Naive thymus-derived CD8-positive, alpha-beta T cell (primary cell): ENCODE measurements at places on chromosomes 6 and 20.

GRCh38 chr6:43951063-43951755 is 176.0 kb downstream of the MRPL14 start:
- DNase-seq, result no peak

- DNase-seq, result no peak
Measured at GRCh38 chr6:5085648-5086293, 630 bp downstream of the PPP1R3G start.

- no peak for DNase-seq
Measured at GRCh38 chr6:119499797-119500196, 150.2 kb upstream of the MAN1A1 start.

- DNase-seq, result no peak
Measured at GRCh38 chr20:43832096-43832816, 82.4 kb upstream of the TOX2 start.

DNA sequence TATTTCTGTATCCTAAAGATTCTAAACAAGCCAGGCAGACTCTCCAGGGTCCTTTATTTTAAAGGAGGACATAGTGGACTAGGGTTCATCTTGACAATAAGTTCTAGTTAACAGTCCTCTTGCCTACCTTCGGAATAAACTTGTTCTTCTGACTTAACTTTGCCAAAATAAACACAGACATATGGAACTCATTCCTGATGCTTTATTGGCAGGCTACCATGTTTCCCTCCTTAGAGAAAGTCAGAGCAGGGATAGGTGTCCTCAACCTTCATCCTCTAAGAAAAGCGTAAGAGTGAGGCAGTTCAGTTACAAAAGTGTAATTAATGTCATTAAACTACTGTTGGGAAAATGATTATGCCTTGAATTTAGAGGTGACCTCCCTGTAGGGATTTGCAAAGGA is 46.9 kb upstream of the NRSN1 start:
- no peak for DNase-seq

DNA sequence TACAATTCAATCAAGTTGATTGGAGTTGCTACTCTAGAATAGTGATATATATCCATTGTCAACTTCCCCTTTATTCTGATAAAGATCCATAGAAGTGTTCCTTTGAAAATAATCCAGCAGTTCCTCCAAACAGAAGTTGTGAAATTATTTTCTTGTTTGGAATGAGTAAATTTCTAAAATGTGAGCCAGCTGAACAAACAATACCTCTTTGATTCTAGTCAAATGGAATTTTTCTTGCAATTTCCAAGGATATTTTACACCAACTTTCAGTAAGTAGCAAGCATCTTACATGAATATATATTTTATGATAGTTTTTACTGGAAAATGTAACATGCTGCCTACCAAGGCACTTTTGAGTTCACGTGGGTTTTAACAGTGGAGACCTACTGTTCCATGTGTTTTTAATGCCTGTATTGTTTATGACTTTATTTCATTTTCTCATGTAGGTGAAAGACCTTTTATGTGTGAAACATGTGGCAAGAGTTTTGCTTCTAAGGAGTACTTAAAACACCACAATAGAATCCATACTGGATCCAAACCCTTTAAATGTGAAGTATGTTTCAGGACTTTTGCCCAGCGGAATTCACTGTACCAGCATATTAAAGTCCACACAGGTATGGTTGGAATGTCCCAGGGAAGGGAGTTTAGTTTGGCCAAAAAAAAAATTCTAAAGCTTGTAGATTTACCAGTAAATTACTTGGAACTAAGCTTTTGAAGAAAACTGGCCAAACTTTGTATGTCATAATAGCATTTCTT is 6.5 kb downstream of the GZF1 start:
- DNase-seq, result no peak

GRCh38 chr20:21614980-21615379 is 90.5 kb upstream of the PAX1 start:
- DNase-seq, result no peak

DNA sequence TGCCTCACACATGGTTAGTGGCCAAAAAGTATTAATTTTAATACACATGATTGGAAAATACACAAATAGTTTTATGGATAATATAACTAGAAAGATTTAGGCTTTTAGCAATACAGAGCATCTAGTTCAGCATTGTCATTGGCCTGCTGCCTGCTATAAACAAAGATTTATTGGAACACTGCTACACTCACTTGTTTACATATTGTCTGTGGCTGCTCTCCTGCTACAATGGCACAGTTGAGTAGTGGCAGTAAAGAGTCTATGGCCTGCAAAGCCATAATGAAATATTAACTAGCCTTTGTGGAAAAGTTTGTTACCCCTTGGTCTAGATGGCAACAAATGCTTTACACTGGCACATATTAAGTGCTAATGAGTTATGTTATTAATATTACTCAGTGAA is 37.8 kb downstream of the ZNF451 start:
- DNase-seq, result no peak

- no peak for DNase-seq
Measured at GRCh38 chr6:141488488-141488887, 644.2 kb upstream of the GJE1 start.
